ENCODE measurements at places on chromosomes 1 and 21.

GRCh38 chr1:28326984-28327383 lies 1.9 kb upstream of the MED18 start:
- no peak for DNase-seq

GRCh38 chr1:240337781-240338180 lies 246.1 kb downstream of the FMN2 start:
- no peak for DNase-seq

- DNase-seq: no peak
These were observed 85.3 kb downstream of the MAP3K21 start for GRCh38 chr1:233412812-233413211.

- DNase-seq: no peak
These were observed 41.9 kb downstream of the JUN start for GRCh38 chr1:58741678-58742553.

DNA sequence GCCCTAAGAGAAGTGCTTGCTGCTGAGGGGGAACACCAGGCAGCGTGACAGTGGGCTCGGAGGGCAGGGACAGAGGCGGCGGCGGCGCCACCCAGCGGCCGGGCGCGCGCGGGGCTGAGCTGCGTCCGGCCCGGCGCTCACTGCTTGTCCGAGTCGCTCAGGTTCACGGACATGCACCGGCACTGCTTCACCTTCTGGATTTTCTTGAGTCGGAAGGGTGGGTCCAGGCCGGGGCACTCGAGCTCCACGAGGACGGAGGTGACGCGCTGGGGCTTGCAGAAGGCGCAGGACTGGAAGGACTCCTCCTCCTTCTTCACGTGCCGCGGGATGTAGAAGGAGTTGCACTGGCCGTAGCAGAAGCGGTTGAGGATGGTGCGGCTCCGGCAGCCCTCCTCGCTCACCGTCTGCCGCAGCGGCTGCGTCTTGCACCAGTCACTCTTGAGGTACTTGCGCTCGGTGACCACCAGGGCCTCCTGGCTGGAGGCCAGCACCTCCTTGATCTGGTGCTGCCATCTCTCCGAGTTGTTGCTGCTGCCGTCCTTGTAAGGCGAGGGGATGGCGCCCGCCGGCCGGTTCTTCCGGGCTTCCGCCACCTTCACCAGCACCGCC lies 119.0 kb downstream of the GREM2 start:
- DNase-seq: no peak

- no peak for DNase-seq
These were observed 1489.1 kb downstream of the BRINP3 start for GRCh38 chr1:188988589-188988988.

- DNase-seq: no peak
These were observed 3.8 kb downstream of the ATP8B2 start for GRCh38 chr1:154329152-154329521.

DNA sequence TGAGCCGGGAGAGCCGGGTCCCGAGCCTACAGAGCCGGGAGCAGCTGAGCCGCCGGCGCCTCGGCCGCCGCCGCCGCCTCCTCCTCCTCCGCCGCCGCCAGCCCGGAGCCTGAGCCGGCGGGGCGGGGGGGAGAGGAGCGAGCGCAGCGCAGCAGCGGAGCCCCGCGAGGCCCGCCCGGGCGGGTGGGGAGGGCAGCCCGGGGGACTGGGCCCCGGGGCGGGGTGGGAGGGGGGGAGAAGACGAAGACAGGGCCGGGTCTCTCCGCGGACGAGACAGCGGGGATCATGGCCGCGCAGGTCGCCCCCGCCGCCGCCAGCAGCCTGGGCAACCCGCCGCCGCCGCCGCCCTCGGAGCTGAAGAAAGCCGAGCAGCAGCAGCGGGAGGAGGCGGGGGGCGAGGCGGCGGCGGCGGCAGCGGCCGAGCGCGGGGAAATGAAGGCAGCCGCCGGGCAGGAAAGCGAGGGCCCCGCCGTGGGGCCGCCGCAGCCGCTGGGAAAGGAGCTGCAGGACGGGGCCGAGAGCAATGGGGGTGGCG lies 371 bp downstream of the ARID1A start:
- DNase-seq: no peak

- DNase-seq: no peak
These were observed 14.9 kb upstream of the PIGK start for GRCh38 chr1:77234096-77234495.

GRCh38 chr1:170586321-170587252 lies 54.6 kb downstream of the GORAB start:
- DNase-seq: no peak

DNA sequence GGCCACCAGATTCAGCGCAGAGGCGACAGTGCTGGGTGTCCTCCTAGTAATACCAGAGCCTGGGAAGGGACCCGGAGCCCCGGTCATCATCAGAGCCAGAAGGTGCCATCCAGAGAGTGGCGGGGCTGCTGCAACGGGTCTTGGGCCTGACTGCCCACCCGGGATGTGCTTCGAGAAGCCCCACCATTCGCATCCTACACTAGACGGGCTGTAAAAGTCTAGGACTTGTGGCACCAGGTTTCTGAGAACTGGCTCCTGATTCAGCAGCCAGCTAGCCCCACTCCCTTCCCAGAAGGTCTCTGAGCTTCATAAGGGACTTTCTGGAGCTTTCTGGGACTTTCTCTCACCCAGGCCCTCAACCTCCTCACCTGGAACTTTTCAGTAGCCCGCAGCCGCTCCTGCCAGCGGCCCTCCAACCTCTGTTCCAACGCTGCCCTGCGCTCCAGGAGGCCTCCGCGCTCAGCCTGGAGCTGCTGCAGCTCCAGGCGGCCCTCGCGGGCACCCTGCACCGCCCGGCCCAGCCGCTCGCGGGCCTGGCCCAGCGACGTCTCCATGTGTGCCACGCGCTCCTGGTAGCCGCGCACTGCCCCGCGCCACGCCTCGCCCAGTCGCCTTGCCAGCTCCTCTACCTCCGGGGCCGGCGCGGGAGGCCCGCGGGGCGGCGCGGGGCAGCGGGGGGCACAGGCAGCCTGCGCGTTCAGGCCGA lies 940 bp downstream of the NES start:
- no peak for DNase-seq

DNA sequence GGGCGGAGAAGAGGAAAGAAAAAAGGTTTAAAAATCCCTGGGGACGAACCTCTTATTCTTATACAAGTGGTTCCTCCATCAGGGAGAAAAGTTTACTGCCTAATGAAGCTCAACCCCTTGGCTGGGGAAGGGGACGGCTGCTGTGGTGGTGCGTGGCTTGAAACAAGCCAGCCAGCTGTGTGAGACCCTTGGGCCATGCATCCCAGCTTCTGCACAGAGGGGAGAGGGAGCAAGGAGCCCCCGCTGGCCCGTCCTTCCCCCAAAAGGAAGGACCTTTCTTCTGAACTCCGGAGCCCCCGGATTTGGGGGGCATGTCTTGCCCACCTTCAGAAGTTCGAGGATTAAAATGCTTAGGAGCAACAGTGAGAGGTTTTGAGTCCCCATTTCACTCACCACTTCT lies 67.3 kb downstream of the STUM start:
- no peak for DNase-seq

- peak; percentile 49 for DNase-seq
These were observed 28.6 kb downstream of the AKNAD1 start for GRCh38 chr1:108828074-108828961.

- no peak for DNase-seq
These were observed 518 bp upstream of the PLCH2 start for GRCh38 chr1:2475571-2475970.

DNA sequence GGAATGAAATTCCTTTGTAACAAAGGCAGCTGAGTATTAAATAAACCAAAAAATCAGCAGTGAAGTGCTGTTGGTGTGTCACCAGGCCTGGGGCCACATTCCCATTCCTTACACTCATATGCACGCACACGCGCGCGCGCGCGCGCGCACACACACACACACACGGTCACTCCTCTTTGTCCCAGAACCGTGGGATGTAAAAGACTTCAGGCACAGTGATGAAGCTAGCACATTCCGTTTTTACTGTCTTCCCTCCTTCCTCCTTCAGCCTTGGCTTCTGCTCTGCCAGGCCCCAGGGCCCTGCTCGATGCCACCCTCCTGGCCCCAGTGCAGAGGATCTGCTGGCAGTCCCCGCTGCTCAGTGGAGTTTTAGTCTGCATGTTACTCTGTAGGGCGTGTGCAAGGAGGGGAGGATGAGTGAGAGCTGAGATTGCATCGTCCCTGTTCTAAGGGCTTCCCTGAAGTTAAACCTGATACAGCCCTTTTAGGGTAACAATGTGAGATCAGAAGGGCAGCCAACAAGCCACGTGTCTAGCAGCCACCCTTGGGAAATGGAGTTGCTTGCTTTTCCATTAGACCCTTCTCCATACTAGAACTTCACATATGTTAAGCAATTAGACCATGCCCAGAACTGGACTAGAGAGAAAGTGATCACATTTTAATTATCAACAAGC lies 71.7 kb upstream of the WDR26 start:
- DNase-seq: no peak

DNA sequence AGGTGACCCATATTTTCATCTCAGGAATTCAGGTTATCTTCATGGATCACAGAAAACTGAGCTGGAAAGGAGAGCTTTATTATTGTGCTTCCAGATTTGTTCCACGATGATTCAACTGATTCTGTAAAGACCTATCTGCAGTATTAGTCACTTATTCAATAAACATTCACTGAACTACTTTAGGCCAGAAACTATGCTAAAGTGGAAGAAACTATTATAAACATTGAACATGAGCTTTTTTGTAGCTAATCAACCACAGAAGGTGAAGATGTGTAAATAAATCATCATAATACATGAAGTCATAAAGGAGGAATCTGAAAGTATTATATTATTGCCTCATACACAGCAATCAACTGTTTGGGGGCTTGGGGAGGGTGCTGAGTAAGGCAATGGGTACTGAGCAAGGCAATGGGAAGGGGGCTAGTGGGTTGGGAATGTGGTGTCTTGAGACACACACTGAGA lies 30.6 kb upstream of the EXO1 start:
- no peak for DNase-seq

- no peak for DNase-seq
These were observed 34.9 kb downstream of the ALPL start for GRCh38 chr1:21544095-21544494.

- no peak for DNase-seq
These were observed 14.3 kb downstream of the FBXO28 start for GRCh38 chr1:224127925-224128819.

GRCh38 chr1:6905331-6905730 lies 120.1 kb downstream of the CAMTA1 start:
- DNase-seq: no peak

DNA sequence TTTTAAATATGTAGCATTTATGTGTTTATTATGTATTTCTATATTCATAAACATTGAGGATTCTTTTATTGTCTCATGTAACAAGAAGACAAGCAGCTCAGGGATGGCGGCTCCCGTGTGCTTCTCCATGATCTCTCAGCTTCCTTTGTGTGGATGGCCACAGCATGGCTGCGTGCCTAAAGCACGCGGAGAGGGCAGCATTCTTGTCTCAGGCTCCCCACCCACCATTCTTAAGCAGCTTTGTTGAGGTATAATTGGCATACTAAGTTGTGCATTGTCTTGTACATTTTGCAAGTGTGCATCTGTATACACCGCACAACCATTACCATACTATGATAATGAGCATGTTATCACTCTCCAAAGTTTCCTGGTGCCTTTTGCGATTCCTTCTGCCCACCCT lies 81.6 kb downstream of the CAMTA1 start:
- no peak for DNase-seq

GRCh38 chr1:43042773-43043457 lies 84.2 kb upstream of the SLC2A1 start:
- DNase-seq: no peak

DNA sequence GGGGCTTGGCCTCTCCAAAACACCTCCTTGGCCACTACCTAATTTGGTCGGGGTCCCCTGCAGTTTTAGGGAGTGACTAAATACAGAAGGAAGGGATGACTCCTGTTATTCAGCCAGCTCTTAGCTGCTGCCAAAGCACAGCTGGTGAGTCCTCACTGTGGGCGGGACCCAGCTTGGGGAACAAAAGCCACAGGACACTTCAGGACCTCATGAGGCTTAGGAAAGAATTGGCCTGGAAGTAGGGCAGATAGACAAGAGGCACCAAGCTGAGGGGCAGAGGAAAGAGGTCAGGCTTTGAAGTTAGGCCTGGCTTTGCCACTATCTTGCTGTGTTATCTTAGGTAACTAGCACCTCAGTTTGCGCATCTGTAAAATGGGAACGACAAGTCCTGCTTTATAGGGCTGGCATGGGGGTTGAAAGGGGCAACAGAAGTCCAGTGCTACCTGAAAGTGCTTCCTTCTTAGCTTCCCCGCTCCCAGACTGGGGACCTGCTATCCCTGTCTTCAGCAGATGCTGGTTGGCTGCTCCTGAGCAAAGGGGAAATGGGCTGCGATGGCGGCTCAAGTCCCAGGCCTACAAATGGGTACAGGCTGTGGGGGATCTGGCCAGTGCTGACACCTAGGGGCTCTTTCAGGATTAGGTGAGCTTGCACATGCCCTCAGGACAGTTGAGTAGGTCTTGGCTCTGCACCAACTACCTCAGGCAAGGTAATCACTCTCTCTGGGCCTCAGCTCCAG lies 15.7 kb downstream of the IFI6 start:
- DNase-seq: no peak

- no peak for DNase-seq
These were observed 148.1 kb downstream of the TRABD2B start for GRCh38 chr1:47849005-47849521.

DNA sequence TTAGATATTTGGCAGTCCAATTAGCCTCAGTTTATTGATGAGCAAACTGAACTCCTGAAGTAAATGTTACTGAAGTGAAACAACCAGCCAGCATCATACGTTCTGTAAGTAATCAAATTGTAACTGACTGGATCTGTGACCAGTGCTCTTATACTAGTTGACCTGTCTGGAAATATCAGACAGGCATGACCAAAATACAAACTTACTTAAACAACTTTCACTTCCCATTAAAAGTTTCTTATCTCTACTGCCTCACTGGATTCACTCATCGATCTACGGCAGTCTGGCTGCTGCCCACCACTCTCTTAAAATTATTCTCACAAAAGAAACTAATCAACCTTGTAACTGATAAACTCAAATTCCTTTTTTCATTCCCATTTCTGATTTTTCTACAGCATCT lies 56.4 kb downstream of the WDR3 start:
- no peak for DNase-seq

DNA sequence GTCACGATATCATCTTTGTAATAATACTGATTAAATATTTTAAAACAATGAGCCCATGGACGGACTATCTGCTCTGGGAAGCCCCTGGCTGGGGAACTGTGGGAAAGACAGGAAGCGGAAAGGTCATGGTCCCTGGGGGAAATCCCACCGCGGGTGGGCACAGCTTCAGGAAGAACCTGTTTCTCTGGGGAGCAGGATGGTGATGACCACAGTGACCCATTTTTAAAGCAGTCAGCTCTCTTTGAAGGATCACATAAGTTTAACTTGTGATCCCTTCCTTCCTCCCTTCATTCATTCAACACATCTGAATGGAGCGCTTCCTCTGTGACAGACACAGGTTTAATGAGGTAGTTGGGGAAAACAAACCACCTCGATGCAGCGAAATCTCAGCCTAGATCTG lies 73.0 kb downstream of the DHRS3 start:
- no peak for DNase-seq
